ENCODE measurements at places on chromosomes 7 and 10. TPM values are rescaled to one million over a fixed set of nuclear protein-coding genes. Genes with fewer than 3 reads are reported as not detected.

Gene CHCHD2
- total RNA-seq = 463 TPM

GRCh38 chr10:33373263-33373662 lies 38.8 kb upstream of the NRP1 start:
- no peak for DNase-seq
- H3K4me1 ChIP-seq = no peaks in the 10 kb centered on the region
- no peak overlapping the region for H3K27ac ChIP-seq
- no peaks in the 10 kb centered on the region for H3K36me3 ChIP-seq

DNA sequence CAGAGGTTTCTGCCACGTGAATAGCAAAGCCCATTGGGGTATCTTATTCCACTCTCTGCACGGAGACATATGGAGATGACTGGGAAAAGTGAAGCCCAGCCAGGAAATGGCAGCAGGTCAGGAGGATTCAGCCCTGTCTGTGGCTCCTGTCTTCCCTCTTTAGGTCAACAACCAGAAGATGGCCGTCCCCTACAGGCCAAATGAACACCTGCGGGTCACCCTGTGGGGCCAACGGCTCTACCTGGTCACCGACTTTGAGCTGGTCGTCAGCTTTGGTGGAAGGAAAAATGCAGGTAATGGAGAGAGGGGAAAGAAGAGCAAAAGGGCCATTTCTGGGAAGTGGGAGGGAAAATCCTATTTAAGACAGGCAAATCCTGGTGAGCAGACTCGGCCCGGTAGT lies 38.3 kb downstream of the EPHB4 start:
- no peak for DNase-seq
- no peaks in the 10 kb centered on the region for H3K27me3 ChIP-seq
- no peak overlapping the region for H3K27ac ChIP-seq
- H3K36me3 ChIP-seq = no peaks in the 10 kb centered on the region
- no peaks in the 10 kb centered on the region for H3K4me1 ChIP-seq
- H3K4me3 ChIP-seq = no peak overlapping the region

GRCh38 chr7:12975412-12975811 lies 288.0 kb downstream of the ARL4A start:
- H3K36me3 ChIP-seq = no peaks in the 10 kb centered on the region
- H3K4me1 ChIP-seq = no peaks in the 10 kb centered on the region
- no peaks in the 10 kb centered on the region for H3K27me3 ChIP-seq
- no peak overlapping the region for H3K27ac ChIP-seq
- no peak overlapping the region for H3K4me3 ChIP-seq

Gene APBB1IP
- 5.0 TPM for total RNA-seq

Gene CUBN
- total RNA-seq = 1.1 TPM

Gene GNAT3
- total RNA-seq = not detected

Gene SLIT1
- 0.68 TPM for total RNA-seq

DNA sequence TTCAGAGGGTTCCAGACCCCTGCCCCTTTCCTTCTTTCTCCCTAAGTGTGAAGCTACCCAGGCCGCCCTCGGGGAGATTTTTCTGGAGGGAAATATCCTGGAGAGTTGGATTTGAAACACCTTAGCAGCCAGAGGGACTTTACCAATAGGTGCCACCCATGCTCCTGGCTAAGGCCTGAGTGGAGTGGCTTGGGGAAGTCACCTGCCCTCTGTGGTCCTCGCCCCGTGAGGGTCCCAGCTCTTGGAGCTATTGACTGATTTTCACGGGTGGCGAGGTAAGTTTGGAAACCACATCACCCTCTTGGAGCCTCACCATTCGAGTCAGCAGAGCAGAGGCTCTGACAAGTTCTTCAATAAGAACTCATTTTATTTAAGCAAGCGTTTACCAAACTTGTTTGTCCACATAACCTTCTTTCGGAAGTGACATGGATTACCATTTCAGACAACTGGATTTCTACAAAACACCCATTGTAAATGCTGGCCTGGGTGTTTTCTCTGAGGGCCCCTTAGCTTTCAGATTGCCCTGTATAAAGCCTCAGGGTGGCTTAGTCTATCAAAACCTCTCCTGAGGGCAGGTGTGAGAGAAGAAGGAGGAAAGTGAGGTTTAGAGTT lies 20.4 kb downstream of the AQP1 start:
- peak; percentile 52 for DNase-seq
- no peak overlapping the region for H3K4me3 ChIP-seq
- peaks cover 24% of the 10 kb centered on the region for H3K4me1 ChIP-seq
- peak overlapping the region; percentile 46 for H3K27ac ChIP-seq

- H3K36me3 ChIP-seq = no peaks in the 10 kb centered on the region
- peaks cover 72% of the 10 kb centered on the region for H3K4me1 ChIP-seq
- DNase-seq = no peak
- H3K27me3 ChIP-seq = no peaks in the 10 kb centered on the region
Observed at GRCh38 chr7:121001234-121001906, 12.9 kb downstream of the CPED1 start.

DNA sequence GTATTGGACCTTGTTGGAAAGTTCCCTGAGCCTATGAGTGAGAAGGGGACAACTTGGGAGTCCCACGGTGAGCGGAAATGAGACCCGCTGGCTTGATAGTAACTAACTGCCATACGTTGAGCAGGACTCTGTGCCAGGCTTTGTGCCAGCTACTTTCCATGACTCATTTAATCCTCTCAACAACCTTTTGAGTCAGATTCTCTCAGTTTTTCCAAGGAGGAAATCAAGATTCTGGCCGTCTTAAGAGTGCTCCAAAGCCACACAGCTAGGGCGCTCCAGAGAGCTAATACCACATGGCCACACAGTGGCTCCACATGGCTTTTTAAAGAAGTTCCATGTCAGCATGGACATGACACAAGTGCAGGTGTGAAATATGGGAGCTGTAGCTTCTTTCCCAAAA lies 55.7 kb downstream of the NOD1 start:
- peak; percentile 41 for DNase-seq
- no peak overlapping the region for H3K27ac ChIP-seq
- H3K4me1 ChIP-seq = no peaks in the 10 kb centered on the region
- no peak overlapping the region for H3K4me3 ChIP-seq

Gene EPHB6
- 6.7 TPM for total RNA-seq

DNA sequence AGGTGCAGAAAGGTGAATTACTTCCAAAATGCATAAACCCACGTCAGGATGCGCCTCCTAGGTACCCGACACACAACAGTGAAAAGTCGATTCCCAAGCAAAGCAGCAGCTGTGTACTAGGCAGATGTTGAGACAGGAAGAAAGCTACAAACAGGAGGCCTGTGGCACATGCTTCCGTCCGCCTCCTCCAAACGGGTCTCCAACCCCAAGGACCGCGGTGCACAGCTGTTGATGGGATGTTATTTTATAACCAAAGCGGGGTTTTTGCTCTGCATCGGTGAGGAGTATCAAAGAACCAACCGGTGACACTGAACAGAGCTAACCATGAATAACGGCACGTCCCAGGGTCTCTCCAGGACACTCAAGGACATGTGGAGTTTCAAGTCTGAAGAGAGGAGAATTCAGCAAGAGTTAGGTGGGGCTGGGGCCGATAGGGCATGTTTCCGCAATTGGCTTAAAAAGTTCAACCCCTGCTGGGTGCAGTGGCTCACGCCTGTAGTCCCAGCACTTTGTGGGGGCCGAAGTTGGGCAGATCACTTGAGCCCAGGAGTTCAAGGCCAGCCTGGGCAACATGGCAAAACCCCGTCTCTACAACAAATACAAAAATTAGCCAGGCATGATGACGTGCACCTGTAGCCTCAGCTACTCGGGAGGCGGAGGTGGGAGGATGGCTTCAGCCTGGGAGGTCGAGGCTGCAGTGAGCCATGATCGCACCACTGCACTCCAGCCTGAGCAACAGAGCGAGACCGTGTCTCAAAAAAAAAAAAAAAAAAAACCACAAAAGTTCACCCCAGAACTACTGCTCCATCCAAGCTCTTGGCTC lies 108.0 kb downstream of the SMURF1 start:
- no peaks in the 10 kb centered on the region for H3K27me3 ChIP-seq
- H3K4me1 ChIP-seq = peaks cover 10% of the 10 kb centered on the region

- no peak overlapping the region for H3K27ac ChIP-seq
- H3K4me1 ChIP-seq = no peaks in the 10 kb centered on the region
- DNase-seq = no peak
- no peak overlapping the region for H3K4me3 ChIP-seq
- H3K27me3 ChIP-seq = no peaks in the 10 kb centered on the region
- no peaks in the 10 kb centered on the region for H3K36me3 ChIP-seq
Observed at GRCh38 chr10:36271627-36272340, 629.7 kb upstream of the FZD8 start.

Gene ABCC2
- 1.4 TPM for total RNA-seq

Gene SLC39A12
- total RNA-seq = not detected

DNA sequence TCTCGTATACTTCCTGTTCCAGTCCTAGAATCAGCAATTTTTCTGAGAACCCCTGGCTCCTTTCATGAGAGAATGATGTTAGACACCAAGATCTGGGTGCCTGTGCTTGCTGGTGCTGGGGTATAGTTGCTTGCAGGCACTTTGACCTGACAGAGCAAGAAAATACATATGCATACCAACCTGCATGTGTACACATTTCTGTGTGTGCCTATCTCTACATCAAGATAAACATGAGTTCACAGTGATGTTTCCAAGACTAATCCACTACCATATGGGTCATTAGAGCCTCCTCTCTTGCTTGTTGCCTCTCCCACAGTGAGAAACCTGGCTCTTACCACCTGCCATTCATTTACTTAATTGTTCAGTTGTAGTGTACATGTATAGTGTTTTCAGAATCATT lies 229.1 kb upstream of the IGFBP3 start:
- H3K4me1 ChIP-seq = no peaks in the 10 kb centered on the region
- H3K4me3 ChIP-seq = no peak overlapping the region
- no peaks in the 10 kb centered on the region for H3K36me3 ChIP-seq
- H3K27ac ChIP-seq = no peak overlapping the region

GRCh38 chr7:156347132-156347531 lies 293.4 kb upstream of the RNF32 start:
- H3K4me3 ChIP-seq = no peak overlapping the region
- no peaks in the 10 kb centered on the region for H3K4me1 ChIP-seq
- H3K36me3 ChIP-seq = no peaks in the 10 kb centered on the region
- no peak for DNase-seq
- no peaks in the 10 kb centered on the region for H3K27me3 ChIP-seq

- peak; percentile 98 for DNase-seq
- no peaks in the 10 kb centered on the region for H3K4me1 ChIP-seq
- peak within 1 kb of the TSS; percentile 88 for H3K4me3 ChIP-seq
- H3K27ac ChIP-seq = peak within 1 kb of the TSS; percentile 95
Observed at GRCh38 chr7:138460176-138460648, at the start of gene TRIM24. Gene TRIM24 (plus strand): TSS chr7:138460259. CDS start chr7:138460549, 290 bp downstream.

- H3K4me1 ChIP-seq = no peaks in the 10 kb centered on the region
- peak overlapping the region; percentile 28 for H3K4me3 ChIP-seq
- DNase-seq = no peak
- peak overlapping the region; percentile 44 for H3K27ac ChIP-seq
Observed at GRCh38 chr10:25682203-25682851, 251.7 kb upstream of the MYO3A start.

- H3K4me1 ChIP-seq = peaks cover 9% of the 10 kb centered on the region
- H3K27me3 ChIP-seq = no peaks in the 10 kb centered on the region
- H3K36me3 ChIP-seq = no peaks in the 10 kb centered on the region
- H3K27ac ChIP-seq = no peak overlapping the region
- H3K4me3 ChIP-seq = no peak overlapping the region
- DNase-seq = no peak
Observed at GRCh38 chr10:99461230-99461629, 30.8 kb upstream of the GOT1 start.

DNA sequence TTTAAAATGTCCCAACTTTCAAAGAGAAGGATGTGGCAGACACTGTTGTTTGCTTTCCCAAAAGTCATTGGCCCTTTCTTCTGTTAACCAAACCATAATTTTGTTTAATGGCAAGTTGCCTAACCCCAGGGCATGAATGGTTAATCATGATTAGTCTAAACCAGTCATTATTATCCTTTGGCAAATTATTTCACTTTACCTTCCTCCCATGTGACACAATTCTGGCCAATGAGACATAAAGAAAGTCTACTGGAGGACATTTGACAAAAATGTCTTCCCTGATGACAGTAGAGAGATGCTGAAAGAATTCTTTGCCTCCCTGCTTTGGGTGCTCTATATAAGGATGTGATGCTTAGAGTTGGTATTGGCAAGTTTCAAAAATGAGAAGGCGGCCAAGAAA lies 101.9 kb downstream of the PODXL start:
- no peaks in the 10 kb centered on the region for H3K4me1 ChIP-seq
- no peak for DNase-seq
- no peak overlapping the region for H3K4me3 ChIP-seq
- H3K27me3 ChIP-seq = no peaks in the 10 kb centered on the region
- H3K36me3 ChIP-seq = no peaks in the 10 kb centered on the region
- no peak overlapping the region for H3K27ac ChIP-seq

DNA sequence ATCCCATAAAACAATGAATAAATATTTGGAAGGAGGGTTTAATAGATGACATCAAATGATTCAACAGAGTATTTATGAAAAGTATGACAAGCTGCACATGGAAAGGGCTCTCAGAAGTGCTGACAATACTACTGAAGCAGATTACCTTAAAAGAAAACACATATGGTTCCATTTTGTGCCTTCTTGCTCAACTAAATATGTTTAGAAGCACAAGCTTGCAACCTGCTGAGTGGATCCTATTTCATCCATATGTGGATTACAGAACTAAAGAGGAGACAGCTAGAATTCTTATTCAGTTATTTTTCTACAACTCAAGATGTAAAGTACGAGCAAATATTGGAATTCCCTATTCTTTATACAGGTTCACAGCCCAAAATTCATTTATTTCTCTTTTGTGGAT lies 340.6 kb downstream of the TFEC start:
- H3K27me3 ChIP-seq = no peaks in the 10 kb centered on the region
- H3K4me1 ChIP-seq = no peaks in the 10 kb centered on the region
- no peak overlapping the region for H3K27ac ChIP-seq
- no peak for DNase-seq

GRCh38 chr7:69844264-69844868 lies 246.1 kb downstream of the AUTS2 start:
- no peaks in the 10 kb centered on the region for H3K36me3 ChIP-seq
- H3K4me1 ChIP-seq = peaks cover 19% of the 10 kb centered on the region
- no peak overlapping the region for H3K4me3 ChIP-seq
- no peak for DNase-seq
- H3K27me3 ChIP-seq = no peaks in the 10 kb centered on the region

Gene SFTPA1
- total RNA-seq = not detected

GRCh38 chr7:135160098-135160857 lies 10.2 kb downstream of the CYREN start:
- DNase-seq = no peak
- peak overlapping the region; percentile 5 for H3K27ac ChIP-seq
- no peaks in the 10 kb centered on the region for H3K36me3 ChIP-seq
- peaks cover 14% of the 10 kb centered on the region for H3K4me1 ChIP-seq
- H3K4me3 ChIP-seq = no peak overlapping the region

DNA sequence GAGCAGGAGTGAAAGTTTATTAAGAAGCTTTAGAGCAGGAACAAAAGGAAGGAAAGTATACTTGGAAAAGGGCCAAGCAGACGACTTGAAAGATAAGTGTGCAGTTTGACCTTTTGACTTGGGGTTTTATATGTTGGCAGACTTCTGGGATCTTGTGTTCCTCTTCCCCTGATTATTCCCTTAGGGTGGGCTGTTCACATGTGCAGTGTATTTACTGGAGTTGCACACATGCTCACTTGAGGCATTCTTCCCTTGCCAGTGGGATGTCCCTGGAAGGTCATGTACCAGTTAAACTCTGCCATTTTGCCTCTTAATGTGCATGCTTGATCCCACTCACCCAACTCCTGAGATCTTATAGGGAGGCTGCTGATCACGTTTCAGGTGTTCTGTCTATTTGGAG lies 23.4 kb upstream of the ARHGAP12 start:
- H3K27me3 ChIP-seq = no peaks in the 10 kb centered on the region
- H3K36me3 ChIP-seq = no peaks in the 10 kb centered on the region
- no peak overlapping the region for H3K27ac ChIP-seq
- H3K4me1 ChIP-seq = peaks cover 12% of the 10 kb centered on the region

Gene HPSE2
- 11.8 TPM for total RNA-seq

GRCh38 chr10:82394122-82394521 lies 519.1 kb downstream of the NRG3 start:
- H3K36me3 ChIP-seq = no peaks in the 10 kb centered on the region
- no peaks in the 10 kb centered on the region for H3K4me1 ChIP-seq
- H3K27ac ChIP-seq = no peak overlapping the region
- no peaks in the 10 kb centered on the region for H3K27me3 ChIP-seq
- no peak overlapping the region for H3K4me3 ChIP-seq
